ENCODE measurements at places on chromosomes 7 and 10.

DNA sequence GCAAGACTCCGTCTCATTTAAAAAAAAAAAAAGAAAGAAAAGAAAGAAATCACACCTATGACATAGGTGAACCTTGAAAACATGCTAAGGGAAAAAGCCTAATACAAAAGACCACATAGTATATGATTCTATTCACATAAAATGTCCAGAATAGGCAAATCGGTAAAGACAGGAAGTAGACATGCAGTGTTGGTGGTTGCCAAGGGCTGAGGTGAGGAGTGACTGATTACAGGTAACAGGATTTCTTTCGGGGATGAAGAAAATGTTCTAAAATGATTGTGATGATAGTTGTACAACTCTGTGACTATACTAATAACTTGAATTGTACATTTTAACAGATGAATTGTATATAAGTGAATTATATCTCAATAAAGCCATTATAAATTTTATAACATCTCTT is 3.3 kb downstream of the XPNPEP1 start:
- no peak for DNase-seq

DNA sequence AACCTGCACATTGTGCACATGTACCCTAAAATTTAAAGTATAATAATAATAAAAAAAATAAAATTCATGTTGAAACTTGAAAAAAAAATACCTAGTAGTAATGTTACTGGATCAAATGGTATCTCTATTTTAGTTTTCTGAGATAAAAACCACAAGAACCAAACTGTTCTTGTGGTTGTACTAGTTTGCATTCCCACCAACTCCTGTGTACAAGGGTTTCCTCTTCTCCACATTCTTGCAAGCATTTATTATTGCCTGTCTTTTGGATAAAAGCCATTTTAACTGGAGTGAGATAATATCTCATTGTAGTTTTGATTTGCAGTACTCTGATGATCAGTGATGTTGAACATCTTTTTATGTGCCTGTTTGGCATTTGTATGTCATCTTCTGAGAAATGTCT is 177.7 kb downstream of the KIF20B start:
- DNase-seq = no peak

DNA sequence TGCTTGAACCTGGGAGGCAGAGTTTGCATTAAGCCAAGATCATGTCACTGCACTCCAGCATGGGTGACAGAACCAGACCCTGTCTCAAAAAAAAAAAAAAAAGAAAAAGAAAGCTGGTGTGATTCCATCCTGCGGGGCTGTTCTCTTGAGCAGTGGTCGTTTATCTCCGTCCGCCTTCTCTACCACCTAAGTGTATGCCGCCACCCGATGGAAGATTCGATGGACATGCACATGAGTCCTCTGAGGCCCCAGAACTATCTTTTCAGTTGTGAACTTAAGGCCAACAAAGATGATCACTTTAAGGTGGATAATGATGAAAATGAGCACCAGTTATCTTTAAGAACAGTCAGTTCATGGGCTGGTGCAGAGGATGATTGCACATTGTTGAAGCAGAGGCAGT is 65.7 kb downstream of the ABRAXAS2 start:
- DNase-seq = no peak

DNA sequence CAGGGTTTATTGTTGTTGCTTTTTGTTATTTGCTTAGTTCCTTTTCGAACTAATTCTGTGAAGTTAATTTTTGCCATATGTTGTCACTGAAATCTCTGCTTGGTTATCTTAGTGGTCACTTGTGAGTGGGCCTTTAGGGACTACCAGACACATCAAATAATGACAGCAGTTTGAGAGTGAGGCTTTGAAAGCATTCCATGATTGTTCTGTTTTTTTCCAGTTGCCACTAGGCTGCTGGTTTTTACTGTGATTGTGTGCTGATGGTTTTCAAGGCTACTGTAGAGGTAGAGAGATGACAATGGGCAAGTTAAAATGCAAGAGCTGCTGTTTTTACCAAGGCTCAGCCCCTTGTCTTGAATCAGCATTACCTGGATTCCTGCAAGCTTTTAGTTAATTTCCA is 20.0 kb downstream of the SEPTIN7 start:
- DNase-seq = no peak

GRCh38 chr10:6746782-6747181 is 166.7 kb upstream of the PRKCQ start:
- DNase-seq = no peak

DNA sequence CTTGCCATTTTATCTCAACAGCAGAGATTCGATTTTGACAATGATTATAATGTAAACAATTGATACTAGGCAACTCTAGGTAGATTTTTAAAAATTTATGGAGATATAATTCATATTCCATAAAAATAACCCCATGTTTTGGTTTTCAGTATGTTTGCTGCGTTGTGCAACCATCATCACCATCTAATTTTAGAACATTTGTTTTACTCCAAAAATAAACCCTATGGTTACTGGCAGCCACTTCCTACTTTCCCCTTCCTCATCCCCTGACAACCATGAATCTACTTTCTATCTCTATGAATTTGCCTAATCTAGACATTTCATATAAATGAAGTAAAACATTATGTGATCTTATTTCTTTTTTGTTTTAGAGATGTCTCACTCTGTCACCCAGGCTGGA is 401.9 kb downstream of the THSD7A start:
- DNase-seq = no peak

- no peak for DNase-seq
Observed at GRCh38 chr7:32062150-32062549, 8.1 kb downstream of the PDE1C start.

- DNase-seq = no peak
Observed at GRCh38 chr7:157493776-157494175, 157.0 kb downstream of the DNAJB6 start.

DNA sequence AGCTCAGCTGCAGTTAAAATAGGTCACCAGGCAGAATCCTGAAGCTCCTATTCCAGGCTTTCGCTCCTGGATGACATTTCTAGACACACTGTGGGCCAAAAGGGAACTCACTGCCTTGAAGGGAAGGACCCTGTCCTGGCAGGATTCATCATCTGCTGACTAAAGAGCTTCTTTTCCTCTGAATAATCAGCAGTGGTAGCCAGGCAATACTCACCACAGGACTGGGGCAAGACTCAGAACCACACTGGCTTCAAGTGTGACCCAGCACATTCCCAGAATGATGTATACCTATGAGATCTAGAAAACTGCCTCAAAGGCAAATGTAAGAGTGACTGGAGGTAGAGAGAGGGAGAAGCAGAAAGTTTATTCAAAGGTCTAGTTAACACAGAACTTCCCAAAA is 29.5 kb upstream of the EBF3 start:
- no peak for DNase-seq

DNA sequence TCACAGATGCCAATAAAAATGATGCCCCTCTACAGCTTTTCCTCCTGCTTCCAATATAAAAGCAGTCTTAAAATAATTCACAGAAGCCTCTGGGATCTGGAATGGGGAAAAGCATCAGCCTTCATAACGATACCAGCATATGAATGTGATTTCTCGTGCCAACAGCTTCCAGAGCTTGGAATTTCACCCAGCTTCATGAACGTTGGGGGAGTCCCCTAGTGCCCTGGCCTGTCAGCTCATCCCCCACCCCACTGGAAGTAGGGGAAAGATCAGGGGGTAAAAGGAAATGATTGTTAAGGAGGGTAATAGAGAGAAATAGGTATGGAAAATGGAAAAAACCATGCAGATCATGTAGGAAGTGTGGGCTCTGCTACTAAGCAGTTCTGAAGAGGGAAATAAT is 253.6 kb downstream of the INHBA start:
- DNase-seq = no peak

- DNase-seq = no peak
Observed at GRCh38 chr10:84088626-84089025, 50.7 kb upstream of the GHITM start.

- DNase-seq = no peak
Observed at GRCh38 chr10:62917475-62918238, 101.5 kb upstream of the EGR2 start.

- DNase-seq = no peak
Observed at GRCh38 chr7:43560742-43561330, 22.1 kb upstream of the STK17A start.

- DNase-seq = peak; percentile 17
Observed at GRCh38 chr7:87219545-87220025, at the start of gene TMEM243. TSS of gene TMEM243 (minus strand) at chr7:87219732. CDS start at chr7:87219503, 229 bp downstream.

DNA sequence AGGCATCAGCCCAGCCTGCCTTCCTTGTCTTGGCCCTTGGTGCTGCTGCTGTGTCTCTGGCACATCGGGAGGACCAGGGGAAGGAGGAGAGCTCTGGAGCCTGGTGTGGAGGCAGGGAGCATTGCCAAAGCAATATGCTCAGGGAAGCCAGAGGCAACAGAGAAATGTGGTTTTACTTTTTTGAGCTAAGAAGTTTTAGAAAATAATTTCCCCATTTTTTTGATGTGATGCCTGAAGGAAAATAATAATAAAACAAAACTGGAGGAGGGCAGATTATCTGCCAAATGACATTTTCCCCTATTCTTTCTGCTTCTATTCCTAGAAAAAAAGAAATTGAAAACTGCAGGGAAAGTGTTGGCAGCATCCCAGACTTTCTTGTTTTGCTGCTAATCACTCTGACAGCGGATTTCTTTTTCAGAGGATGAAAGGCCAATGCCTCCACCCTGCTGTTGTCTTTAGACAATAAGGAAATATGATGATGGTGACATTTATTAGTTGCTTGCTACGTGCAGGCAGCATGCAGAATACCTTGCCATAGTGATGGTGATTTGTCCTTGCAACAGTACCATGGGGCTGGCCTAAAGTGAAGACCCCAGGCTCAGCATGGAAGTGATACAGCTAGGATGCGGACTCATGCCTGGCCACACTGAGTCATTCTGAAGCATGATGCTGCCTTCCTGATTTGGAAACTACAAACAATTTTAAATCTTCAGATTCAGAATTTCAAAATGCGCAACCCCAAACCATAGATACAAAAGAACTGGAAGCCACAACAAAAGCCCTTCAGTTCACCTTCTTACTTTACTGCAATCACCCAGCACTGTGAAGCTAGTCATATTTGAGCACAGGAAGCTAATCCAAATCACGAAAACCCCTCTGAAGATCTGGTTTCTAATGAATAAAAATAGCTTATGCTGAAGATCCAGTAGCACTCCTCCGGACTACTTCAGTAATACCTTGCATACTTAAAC is 260.2 kb upstream of the TMEM72 start:
- DNase-seq = no peak
